ENCODE measurements at places on chromosomes 3 and 15. TPM values are rescaled to one million over a fixed set of nuclear protein-coding genes. Genes with fewer than 3 reads are reported as not detected.

H1-8 gene
- not detected for total RNA-seq

CDHR4 gene
- not detected for total RNA-seq

MME gene
- 0.35 TPM for total RNA-seq

GRCh38 chr3:129549006-129549800, 6.2 kb downstream of the H1-8 start:
- no peak for DNase-seq

- DNase-seq, result no peak
Observed at GRCh38 chr3:174023421-174023820, 625.9 kb downstream of the NLGN1 start.

DNA sequence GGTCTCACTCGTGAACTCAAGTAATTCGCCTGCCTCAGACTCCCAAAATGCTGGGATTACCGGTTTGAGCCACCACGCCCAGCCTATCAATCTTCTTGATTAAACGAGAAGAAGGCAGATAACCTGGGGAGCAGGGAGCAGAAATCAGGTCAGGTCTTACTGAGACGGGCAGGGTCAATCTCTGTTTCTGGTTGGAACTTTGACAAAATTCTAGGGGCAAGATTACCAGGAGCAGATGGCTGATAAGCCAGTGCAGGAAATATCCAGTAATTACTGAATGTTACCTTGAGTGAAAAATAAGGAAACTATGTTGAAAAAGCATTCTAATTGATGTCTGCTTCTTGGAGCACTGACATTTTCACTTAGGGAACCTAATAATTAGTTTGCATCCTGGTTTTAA, 24.4 kb upstream of the GOLM2 start:
- DNase-seq, result no peak

DNA sequence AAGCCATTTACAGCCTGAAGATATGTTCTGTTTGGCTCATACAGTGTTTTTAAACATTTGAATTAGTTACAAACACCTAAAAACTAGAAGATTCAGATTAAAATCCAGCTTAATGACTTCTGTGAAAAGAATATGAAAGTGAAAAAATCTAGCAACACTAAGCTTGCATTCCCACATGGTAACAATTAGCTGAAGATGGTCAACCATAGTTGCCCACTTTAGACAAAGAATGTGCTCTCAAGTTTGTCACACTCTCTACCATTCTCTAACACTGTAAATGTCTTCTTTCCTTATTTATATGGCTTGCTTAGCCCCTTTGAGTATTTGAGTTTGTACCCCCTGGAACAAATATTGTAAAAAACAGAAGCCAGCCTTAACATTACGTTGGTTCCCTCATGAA, 32.7 kb downstream of the HDGFL3 start:
- DNase-seq, result no peak

DNA sequence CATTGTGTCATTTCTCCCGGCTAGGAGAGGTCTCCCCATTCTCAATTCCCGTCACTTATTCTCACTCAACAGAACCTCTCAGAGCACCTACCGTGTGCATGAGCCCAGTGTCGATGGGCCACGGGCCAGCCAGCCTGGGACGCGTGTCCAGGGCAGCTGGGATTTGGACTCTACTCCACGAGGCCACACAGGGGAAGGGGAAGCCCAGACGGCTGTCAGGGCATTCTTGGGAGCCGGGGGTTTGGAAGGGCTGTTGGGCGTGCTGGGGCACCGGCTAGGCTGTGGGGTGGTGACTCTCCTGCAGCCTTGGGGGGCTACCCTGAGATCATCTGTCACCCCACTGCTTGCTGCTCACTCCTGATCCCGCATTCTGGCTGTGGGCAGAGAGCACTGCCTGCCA, 41.7 kb upstream of the PCSK6 start:
- DNase-seq, result no peak

Data from pancreas (tissue), 10 donors.